CD8-positive, alpha-beta memory T cell (primary cell): ENCODE measurements at places on chromosomes 6 and 20. TPM values are rescaled to one million over a fixed set of nuclear protein-coding genes. Genes with fewer than 3 reads are reported as not detected.

The NOP56 gene
- total RNA-seq = 920 TPM

The LINC00237 gene
- not detected for total RNA-seq

The AGER gene
- total RNA-seq = 12.5 TPM

The MRAP2 gene
- total RNA-seq = not detected

The SLC17A3 gene
- not detected for total RNA-seq

The EDN1 gene
- total RNA-seq = 0.11 TPM

The SLC17A9 gene
- total RNA-seq = 26.4 TPM
